ENCODE measurements at places on chromosomes 11 and 22.

DNA sequence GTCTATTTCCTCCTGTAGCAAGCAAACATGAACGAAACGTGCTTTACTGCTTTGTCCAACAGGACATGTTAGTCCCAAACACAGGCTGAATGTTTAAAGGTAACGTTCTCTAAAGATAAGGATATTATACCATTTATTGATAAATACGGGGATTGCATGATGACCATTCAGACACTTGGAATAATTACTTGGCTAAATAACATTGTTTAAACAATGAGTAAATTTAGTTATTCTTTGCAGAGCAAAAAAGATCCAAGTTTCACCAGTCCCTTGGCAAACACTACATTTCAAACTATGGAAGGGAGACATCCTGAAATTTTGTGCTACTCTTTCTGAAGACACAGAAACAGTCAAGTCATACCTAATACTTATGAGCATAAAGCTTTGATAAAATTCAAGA lies 88.0 kb downstream of the ZNF280B start:
- DNase-seq: no peak

DNA sequence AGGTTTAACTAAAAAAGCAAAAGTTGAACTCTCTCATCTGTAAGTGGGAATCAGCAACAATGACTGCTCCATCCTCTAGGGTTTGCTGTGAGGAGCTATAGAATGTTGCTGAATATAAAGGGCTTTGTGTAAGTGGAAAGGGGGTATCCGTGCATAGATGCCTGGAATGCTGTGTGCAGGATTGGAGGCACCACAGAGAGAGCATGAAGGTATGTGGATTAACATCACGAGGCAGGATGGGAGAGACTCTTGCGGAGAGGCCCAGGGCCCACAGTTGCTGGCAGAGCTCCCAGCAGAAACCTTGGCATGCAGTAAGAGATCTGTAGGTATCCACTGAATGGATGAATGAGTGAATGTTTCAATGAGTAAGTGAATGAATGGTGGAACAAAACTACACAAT lies 298.7 kb upstream of the DDI1 start:
- DNase-seq: no peak

DNA sequence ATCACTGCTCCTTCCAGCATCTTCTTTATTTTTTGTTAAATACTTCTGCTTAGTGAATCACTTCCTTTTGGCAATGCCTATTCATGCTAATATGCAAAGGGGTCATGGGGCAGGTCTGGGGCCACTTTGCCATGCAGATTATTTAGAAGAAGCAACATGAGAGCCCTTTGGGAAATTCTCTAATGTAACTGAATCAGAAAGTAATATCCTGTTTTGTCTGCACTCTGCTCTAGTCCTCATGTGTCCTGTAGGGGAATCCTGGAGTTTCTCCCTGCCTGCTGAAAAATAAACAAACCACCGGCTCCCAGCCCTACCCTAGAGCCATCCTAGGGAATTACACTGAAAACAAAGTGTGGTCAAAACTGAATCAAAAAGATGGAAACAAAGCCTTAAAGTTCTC lies 176.5 kb upstream of the POU2AF2 start:
- DNase-seq: no peak

DNA sequence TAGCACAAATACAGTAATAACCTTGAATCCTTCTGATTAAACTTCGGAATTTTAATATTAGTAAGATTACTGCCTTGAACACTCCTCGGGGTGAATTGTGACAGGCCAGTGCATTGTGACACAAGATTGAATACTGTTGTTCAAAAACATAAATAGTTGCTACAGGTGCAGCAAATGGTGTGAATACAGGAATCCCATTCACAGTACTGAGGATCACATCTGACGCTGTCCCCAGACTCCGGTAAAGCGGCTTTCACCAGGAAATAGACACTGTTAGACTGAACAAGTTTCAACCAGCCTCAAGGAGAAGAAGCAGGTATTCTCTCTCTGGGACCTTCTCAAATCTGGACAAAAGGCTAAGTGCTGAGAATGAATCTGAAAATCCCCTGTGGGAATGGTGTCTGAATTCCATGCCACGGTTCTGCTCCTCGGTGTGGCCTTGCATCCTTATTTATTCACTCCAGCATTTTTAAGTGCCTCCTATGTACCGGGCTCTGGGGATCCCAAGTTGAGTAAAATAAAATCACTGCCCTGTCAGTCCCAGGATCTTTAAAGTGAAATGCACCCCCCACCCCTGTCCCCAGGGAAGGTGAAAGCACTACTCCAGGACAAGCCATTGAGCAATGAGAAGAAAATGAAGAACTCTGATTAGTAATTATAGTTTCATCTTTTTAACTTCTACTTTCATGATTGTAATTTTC lies 3.4 kb downstream of the LGR4 start:
- DNase-seq: no peak

DNA sequence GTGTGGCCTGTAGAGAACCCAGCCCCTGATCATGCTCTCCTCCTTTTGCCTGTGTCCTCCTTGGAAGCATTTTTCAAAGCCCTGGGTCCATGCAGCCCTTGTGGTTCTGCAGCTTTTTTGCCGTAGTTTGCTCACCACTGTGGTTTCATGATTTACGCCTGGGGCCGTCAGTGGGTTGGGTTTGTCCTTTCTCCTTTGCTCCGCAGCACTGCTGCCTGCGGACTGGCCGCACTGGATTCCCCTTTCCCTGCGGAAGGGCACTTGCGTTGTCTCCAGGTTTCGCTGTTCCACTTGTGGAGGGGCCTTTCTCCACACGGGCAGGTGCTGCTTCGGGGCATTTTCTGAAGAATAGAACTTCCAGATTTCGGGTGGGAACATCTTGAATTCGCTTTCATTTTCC lies 1260.9 kb downstream of the BRD1 start:
- no peak for DNase-seq

DNA sequence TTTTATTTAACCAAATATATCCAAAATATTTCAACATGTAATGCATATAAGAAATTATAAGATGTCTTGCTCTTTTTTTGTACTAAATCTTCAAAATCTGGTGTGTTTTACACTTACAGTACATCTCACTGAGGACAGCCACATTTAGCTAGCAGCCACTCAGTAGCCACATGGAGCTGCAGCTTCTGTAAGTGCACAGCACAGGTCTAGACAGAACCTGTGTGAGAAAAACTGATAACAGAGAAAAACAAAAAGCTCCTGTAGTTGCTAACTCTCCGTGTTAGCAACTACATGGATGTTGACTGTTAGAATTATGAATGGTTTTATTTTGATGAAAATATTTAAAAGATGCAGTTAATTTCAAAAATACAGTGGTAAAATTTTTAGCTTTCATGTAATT lies 22.2 kb downstream of the ASRGL1 start:
- no peak for DNase-seq

GRCh38 chr11:1743585-1744136 lies 6.7 kb downstream of the IFITM10 start:
- DNase-seq: no peak

DNA sequence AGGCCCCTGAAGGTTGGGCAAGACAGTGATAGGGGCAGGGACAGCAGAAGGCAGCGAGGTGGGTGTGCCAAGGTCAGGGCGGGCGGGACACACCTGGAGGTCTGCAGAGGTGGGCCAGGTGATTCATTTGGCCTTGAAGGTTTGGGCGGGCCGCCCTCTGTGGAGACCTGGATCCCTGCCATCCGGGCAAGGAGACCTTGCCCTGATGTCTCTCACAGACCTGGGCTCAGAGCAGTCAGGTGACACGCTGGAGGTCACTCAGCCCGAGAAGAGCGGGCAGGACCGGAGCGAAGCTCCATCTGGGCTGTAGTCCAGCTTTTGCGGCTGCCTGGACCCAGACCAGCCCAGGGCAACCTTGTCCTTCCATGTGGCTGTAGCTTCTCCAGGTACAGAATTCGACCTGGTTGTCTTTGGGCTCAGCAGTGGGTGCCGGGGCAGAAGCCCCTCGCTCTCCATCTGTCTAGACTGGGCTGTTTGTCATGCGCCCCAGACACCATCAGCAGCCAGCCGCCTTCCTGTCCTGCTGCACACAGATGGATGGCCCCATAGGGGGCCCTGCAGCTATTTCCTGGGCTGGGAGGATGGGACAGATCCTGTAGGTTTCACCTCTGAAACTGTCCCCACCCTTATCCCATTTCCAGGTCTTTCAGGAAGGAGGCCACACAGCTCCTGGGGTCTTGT lies 3.1 kb downstream of the MRGPRG start:
- no peak for DNase-seq

DNA sequence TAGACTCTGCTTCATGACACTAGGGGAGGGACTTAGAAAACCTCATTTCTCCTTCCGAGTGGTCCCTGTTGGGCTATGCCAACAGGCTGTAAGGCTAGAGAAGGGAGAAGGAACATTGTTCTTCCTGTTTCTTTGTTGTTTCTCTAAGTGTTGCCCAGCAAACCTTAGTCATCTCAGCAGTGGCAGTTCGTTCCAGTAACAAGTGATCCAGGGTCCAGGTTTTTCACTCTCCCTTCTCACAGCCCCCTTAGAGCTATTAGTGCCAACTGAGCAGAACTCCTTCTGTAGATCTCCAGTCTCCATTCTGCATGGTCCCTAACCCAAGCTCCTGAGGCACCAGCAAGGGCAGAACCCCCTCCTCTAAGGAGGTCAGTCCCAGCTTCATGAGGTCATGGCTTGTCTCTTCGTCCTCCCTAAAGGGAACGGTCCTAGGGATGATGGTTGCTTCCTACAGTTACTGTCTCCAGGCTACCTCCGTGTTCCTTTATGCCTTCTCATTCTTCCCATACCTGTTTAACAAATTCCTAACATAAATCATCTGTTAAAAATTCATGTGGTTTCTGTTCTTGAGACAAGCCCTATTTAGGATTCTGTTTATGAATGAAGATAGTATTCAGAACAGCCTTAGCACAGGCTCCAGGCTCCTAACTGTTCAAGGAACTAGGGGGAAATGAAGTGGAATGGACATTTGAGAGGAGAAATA lies 168.6 kb upstream of the UBASH3B start:
- no peak for DNase-seq

DNA sequence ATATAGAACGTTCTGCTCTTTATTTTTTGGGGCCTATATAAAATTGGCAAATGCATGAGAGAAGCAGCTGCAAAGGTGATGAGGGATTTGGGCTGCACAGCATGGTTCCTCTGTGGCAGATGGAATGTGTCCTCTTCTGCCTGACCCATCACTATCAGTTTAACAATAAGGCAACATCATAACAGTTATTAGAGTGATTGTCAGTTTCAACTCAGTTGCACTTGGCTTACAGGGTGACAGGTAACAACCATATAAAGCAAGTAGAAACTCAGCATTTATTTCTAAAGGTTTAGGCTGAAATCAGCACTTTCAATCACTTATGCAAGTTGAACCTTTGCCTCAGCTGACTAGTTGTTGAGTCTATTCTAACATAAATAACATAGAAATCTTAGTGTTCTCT lies 935.4 kb upstream of the CHORDC1 start:
- no peak for DNase-seq

DNA sequence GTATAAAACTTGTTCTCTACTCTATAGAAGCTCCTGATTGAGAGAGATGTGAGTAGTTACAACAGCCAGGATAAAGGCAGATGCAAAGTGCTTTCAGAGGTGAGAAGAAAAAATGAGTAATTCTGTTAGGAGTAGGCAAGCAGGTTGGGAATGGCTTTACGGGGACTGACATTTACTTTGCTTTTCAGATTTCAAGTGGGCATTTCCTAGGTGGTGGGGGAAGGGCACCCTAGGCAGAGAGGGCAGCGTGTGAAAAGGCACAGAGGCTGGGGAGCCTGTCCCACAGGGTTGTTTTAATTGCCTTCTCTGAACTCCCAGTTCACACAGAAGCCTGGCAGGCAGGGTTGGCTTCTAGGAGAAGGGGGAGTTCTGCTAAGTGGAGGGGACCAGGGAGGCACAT lies 106.5 kb downstream of the NAV2 start:
- no peak for DNase-seq

GRCh38 chr11:61103851-61104423 lies 1.6 kb downstream of the CD5 start:
- no peak for DNase-seq

GRCh38 chr11:1049911-1050580 lies 13.5 kb upstream of the MUC6 start:
- DNase-seq: no peak

DNA sequence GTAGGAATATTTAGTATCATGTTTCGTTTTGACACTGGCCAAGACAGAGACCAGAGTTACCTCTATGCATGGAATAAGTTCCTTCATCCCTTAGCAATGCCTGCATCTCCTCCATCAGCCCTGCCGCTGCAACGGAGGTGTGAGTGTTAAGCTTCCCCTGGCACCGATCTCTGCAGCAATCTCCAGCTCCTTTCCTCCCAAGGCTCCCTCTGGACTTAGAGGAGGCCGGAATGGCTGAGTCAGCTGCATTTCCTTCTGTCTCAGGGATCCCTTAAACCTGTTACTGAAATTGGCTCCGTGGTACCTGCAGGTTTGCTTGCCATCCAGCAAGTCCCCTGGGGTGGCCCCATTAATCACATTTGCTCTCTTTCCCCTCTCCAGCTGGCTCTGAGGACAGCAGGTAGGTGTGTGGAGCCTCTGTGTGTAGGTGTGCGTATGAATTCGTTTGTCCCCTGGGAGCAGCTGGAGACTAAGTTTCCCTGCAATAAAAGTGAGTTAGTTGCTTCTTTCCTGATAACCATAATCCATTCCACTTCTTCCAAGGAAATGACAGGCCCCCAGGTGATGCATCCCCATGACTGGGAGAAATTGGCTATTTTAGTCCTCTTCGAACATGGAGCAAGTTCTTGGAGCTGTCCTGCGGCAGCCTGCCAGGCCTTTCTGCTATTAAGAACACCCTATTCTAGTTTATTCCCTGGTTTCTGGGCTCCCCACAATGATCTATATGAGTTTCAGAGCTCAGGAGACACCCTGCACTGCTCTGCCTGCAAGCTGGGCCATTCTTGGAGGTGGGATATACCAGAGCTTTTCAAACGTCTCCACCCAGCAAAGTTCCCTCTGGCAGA lies 457.2 kb upstream of the CADM1 start:
- no peak for DNase-seq

DNA sequence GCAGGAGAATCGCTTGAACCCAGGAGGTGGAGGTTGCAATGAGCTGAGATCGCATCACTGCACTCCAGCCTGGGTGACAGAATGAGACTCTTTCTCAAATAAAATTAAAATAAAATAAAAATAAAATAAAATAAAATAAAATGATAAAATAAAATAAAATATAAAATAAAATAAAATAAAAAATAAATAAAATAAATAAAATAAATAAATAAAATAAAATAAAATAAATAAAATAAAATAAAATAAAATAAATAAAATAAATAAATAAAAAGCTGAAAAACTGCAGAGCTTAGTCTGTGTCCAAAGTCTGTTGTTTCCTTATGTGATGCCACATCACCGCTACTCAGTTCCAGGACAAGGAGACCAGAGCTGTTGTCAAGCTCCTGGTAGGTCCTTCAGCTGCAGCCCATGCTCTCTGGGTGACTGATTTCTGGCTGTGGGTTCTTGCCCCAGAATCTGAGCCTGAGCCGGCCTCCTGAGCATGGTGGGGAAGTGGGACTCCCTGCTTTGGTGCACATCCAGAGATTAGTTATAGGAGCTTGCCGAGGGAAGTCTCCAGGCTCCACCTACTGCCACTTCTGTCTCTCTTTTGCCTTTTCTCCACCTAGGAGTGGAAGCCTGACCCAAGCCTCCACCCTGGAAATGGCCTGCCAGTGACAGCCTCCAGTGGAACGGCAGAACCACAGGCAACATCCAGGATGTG lies 31.3 kb upstream of the ADA2 start:
- DNase-seq: no peak

GRCh38 chr11:76662656-76663485 lies 7.7 kb downstream of the LRRC32 start:
- no peak for DNase-seq

Measured in GM12878 (cell line).